ENCODE measurements at places on chromosomes 7 and 10.

GRCh38 chr10:60808036-60808435 is 29.8 kb downstream of the CDK1 start:
- no peak for DNase-seq

DNA sequence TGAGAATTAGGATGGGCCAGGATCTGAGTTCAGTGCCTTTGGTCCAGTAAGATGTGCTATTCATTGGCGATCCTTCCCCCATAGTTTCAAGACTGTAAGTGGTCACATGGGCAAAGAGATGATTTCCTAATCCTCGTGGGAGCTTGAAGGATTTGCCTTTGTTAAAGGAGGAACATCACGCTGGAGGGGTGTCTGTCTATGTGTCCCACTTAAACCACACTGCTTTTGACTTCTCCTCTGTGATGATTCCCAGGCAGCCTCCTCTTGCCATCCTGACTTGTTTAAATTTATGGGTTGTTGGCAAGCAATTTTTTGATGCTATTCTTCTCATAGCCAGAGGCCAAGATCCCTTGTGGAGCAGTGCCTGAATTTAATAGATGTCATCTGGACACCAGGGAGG is 154.0 kb downstream of the TCF7L2 start:
- DNase-seq = no peak

DNA sequence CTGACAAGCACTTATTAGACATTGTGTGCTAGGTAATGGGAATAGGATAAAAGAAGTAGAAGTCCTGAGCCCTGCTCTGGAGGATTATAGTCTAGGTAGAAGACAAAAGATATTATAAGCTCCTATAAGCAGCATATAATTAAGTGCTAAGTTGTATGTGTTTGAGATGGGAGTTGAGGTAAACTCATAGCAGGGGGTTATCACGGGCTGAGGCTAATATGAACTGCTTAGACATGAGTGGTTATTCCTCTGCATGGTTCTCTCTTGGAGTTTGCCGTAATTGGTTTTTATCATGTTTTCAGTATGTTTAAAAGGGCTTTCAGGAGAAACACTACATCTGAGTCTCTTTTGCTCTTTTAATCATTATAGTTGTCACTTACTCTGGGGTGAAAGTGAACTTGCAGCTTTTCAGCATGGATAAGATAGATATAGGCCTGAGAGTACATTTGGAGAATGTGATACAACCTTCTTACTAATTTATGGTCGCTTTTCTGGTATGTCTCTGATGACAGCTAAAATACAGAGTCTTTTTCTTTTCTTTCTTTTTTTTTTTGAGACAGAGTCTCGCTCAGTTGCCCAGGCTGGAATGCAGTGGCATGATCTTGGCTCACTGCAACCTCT is 39.0 kb downstream of the SMNDC1 start:
- no peak for DNase-seq

DNA sequence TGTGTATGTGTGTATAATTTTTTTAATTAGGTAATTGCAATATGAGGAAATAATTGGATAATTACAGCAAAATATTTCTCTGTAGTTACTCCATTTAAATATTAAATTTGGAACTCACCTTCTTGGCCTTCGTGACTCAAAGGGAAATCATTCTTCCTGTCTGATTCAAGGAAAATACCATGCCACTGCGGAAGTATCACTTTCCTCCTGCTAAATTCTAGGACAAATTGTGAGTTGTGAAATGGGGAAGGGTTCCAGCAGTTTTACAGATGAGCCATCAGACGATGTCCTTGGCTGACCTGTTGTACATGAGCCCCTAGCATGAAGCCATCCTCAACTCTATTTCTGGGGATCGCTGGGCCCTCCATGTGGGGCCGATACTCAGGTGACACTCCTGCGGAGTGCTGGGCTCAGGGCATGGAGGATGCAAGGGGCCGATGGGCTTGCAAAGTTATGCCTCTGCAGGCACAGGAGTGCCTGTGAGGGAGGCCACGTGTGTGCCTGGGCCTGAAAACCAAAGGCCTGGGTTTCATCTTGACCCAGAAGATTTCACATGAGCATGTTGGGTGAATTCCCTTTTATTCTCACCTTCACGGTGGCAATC is 179.6 kb upstream of the TCERG1L start:
- DNase-seq = no peak

DNA sequence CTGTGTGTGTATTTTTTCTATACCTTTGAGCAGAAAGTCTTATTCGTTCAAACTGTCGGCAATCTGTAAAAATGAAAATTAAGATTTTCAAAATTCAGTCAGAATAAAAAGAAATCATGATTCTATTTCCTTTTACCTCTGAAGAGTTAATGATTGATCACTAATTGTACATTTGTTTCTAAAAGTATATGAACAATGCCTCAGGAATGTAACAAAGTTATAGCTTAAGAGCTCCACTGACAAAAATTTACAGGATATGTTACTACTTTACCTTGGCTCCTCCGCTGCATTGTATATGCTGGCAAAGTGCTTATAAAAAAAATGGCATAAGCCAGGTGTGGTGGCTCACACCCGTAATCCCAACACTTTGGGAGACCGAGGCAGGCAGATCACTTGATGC is 225.7 kb downstream of the VTI1A start:
- no peak for DNase-seq

- DNase-seq = no peak
Measured at GRCh38 chr7:134888141-134888740, 98.1 kb upstream of the AGBL3 start.

DNA sequence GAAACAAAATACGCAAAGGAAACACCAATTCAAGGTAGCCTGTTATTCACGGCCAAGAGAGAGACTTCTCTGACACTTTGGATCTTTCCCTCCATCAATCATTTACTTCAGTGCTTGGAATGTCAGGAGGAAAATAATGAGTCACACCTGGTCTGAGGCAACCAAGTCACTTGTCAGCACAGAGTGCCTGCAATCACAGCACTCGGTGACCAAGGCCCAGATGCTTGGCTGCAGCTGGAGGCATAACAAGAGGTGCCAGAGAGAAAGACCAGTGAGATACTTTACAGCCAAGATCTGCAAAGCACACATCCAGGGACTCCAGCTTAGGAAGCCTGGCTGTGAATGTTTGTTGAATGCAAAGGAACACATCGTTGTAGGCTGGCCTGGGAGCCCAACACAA is 33.9 kb downstream of the ASB13 start:
- DNase-seq = no peak

Measured in SW 1271 (cell line).